ENCODE measurements at places on chromosomes 13 and 19.

- no peak for ATAC-seq
Observed at GRCh38 chr19:19324059-19324770, 3.6 kb downstream of the MAU2 start.

DNA sequence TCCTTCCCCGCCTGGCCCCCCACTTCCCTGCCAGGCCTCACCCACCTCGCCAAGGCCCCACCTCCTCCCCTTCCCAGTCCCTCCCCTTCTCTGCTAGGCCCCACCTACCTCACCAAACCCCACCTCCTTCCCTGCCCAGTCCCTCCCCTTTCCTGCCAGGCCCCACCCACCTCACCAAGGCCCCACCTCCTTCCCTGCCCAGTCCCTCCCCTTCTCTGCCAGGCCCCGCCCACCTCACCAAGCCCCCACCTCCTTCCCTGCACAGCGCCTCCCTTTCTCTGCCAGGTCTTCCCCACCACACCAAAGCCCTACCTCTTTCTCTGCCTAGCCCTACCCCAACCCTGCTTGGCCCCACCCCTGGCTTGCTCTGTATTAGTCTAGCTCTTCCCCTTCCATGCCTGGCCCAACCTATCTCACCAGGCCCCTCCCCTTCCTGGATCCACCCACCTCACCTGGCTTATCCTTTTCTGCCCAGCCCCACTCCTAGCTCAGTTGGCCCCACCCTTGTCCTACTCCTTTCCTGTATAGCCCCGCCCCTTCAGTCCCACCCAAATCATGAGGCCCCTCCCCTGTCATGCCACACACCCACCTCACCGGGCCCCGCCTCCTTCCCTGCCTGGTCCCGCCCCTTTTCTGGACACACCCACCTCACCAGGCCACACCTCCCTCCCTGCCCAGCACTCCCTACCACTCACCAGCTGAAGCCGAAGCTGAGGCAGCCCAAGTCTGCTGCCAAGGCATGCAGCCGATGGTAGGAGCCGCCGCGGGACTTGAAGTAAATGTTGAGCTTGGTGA lies 16.2 kb downstream of the CERS1 start:
- ATAC-seq = peak; percentile 84

DNA sequence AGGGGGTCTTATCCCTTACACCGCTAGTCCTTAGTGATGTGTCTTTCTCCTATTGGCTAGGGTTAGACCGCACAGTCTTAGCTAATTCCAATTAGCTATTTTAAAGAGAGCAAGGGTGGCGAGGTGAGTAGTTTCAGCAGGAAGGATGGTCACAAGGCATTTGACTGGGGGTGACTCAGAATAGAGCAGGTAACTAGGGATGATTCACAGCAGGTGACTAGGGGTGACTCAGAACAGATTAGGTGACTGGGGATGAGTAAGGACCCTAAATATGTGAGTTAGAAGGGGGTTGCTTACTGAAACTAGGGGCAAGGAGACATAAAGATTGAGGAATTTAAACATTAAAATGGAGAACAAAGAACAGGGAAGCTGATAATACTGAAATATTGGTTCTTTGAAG lies 64.3 kb downstream of the ZNF66 start:
- no peak for ATAC-seq

GRCh38 chr19:41623360-41623759 lies 3.5 kb downstream of the CEACAM4 start:
- no peak for ATAC-seq
